NCI-H1092 (cell line): ENCODE measurements at places on chromosomes 3 and 15.
A peak's percentile ranks its signal among the peaks of the same experiment; 100 is the strongest.

- no peak for DNase-seq
These were observed 343.9 kb upstream of the THRB start for GRCh38 chr3:24838533-24838932.

- DNase-seq: no peak
These were observed 81.6 kb downstream of the HERC1 start for GRCh38 chr15:63752075-63752684.

DNA sequence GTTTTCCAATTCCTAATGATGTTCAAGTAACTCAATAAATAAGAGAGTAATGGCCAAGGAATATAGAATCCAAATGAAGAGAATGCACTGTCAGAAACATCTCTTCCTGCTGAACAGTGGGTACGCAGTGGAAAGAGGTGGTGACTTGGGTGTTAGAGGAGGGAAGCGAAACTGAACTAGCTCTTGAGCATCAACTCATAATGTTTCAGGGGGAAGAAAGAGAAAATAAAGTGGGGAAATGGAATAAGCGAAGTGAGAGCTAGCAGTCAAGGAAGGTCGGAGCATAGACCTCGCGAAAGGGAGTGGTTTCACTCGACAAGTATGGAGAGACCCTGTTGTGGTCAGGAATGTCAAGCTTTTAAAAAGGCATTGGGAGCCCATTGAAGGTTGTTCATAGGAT is 309.5 kb downstream of the GAP43 start:
- DNase-seq: no peak

- DNase-seq: no peak
These were observed 34.7 kb upstream of the MRPS22 start for GRCh38 chr3:139309061-139309591.

GRCh38 chr15:85149465-85150129 is 167.9 kb downstream of the PDE8A start:
- no peak for DNase-seq

DNA sequence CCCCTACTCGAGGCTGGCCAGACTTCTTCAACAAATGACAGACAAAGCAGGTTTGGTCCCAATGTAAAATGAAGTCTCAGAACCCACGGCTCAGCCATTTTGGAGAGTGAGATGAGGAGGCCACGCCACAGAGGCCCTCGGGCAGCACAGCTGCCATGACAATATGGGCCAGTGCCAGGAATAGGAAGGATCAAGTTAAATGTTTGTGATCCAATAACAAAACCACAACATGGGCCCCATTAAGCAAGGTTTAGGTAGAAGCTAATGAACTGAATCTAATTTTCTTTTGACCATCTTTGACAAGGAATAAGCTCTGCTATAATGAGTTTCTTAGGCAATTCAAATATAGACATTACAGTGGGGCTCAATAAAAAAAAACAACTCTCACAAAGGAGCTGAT is 52.6 kb downstream of the RFTN1 start:
- DNase-seq: peak; percentile 67
